ENCODE measurements at places on chromosomes 7 and 10.

DNA sequence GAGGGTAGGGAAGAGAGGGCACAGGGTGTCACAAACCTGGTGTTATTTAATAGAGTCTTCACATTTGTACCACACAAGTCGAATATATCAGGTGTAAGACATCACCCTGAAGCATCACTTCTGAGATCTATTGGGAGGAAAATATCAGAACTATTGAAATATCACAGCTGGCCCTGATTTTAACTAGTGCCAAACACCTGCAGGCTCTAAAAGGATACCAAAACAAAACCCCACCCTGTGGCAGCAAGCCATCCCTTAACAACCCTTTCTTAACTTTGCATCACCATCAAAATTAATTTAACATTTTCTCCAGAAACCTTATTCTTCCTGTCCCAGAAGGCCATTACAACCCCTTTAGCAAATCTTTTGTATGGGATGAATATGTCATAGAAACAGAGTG lies 365.4 kb downstream of the SUGCT start:
- no peak for DNase-seq

- no peak for DNase-seq
These were observed 199.7 kb downstream of the IMMP2L start for GRCh38 chr7:111362506-111363054.

- no peak for DNase-seq
These were observed 2.7 kb upstream of the HERPUD2 start for GRCh38 chr7:35697414-35698175.

- DNase-seq = no peak
These were observed 9.4 kb upstream of the CALML5 start for GRCh38 chr10:5508786-5509185.

DNA sequence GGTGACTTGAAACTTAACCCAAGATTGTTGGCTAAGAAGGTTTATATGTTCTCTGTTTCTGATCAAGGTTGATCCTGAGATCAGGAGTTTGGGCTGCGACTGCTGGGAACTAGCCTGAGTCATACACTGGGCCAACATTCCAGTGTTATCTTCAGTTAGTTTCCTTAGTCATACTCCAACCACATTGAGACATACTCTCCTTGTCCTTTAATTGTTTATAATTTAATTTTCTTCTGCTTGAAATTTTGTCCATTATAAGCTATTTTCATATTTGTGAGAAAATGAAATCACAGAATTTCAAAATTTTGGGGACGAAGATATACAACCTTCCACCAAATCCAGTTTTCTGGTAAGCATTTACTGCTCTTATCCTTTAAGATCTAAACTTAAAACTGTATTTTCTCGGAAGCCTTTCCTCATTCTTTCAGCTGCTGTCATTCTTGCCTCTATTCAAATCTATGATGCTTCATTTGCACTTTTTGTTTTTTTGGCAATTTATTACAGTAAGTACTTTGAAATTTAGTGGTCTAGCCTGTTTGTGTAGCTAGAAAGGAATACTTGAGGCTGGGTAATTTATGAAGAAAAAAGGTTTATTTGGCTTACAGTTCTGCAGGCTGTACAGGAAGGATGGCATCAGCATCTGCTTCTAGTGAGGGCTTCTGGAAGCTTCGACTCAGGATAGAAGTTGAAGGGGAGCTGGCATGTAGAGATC lies 63.4 kb upstream of the POT1 start:
- DNase-seq = no peak

GRCh38 chr7:70006261-70006920 lies 408.1 kb downstream of the AUTS2 start:
- DNase-seq = no peak

Data from CD4-positive, alpha-beta T cell treated with Interleukin-2 at 100 ng/mL for 4 hours (primary cell).